Anterior cingulate cortex (tissue), 58 donors: ENCODE measurements at places on chromosomes 11 and 22.

GRCh38 chr22:21052715-21053459 lies 7.1 kb downstream of the LRRC74B start:
- no peak for DNase-seq

- no peak for DNase-seq
These were observed 1.3 kb downstream of the PNPLA3 start for GRCh38 chr22:43924877-43925276.

DNA sequence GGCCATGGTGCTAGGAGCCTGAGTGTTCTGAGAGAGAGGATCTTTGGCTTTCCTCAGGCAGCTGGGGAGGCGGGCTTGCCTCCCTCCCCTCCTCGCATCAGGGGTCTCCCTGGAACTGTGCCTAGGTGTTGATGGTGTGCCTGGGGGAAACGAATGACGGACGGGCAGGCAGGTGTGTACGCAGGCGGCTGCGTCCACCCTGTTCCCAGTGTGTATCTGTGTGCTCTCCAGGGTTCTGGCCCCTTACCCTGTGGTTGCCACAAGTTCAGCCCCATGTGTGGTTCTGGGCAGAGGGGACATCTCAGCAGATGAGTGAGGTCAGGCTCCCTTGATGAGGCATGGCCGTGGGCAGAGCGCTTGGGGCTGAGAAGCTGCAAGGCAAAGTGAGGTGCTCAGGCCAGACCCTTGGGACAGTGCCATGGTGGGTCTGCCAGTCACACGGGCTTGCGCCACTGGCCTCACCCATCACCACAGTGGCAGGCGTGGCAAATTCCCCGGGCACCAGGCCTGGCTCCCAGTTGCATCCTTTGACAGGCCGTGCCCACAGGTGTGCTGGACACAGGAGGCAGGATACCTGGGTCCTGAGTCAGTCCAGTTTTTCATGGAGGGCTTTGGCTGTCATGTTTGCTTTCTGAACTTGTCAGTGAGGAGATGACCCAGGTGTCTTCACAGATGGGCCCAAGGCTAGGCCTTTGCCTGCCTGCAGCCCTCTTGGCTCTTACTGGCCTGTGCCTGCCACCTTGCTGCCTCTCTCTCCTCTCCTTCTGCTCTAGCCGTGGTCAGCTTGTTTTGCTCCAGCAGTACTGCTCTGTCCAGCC lies 27.3 kb downstream of the GNAZ start:
- no peak for DNase-seq

DNA sequence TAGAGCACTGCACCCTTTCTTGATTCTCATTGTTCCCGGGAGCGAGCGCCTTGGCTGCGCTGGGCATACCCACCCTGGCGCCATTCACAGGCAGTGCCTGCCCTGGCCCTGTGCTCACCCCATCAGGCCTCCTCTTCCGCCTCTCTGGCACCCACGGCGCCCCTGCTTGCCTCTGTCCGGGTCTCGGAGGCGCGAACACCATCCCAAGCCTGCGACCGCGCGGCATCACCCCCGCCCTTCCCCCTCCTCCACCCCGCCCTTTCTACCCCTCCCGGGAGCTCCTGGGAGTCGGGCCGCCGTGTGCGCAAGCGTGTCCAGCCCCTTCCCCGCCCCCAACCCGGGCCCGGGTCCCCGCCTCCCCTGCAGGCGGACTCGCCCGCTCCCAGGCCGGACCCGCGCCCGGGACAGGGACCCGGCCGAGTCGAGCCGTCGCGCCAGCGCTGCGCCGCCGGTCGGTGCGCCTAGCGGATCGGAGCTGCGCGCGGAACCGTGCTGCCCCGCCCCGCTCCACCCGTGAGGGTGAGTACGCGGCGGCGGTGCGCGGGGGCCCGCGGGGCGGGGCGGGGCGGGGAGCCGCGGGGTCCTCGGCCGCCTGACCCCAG lies at the start of gene ST3GAL4:
ST3GAL4 (plus strand) TSS at position 363 of the 602 bp plus-strand sequence. CDS start 50,470 bp downstream, outside the sequence.
- peak; percentile 59 for DNase-seq
